ENCODE measurements at places on chromosomes 12 and 14. TPM values are rescaled to one million over a fixed set of nuclear protein-coding genes. Genes with fewer than 3 reads are reported as not detected.

DNA sequence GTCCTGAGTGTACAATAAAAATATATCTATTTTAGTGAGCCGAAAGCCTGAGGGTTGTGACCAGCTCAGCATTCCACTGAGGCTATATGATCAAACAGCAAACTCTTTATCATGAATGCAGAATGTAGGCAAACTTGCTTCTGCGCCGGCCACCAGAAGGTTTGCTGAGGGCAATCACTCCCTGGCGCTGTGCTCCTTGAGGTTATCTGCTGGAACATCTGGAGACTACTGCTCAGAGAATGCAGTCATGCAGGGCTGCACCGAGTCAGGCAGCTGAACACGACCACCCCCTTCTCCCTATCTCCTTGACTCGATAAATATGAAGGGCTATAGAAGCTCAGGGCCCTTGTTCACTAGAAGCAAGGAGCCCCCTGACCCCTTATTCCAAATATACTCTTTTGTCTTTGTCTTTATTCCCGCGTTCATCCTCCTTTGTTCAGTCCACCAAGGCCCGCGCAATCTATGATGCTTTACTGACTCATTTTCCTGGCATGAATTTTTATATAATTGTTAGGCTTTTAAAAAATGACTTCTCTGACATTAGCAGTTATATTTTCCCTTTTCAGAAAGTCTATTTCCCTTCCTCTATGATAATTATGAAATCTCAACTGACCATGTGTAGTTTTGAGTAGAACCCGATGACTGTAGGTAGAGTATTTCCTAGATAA lies 1089.3 kb downstream of the SLC16A7 start:
- DNase-seq: no peak

GRCh38 chr12:49584591-49584990 lies 16.6 kb upstream of the MCRS1 start:
- no peak for DNase-seq

DNA sequence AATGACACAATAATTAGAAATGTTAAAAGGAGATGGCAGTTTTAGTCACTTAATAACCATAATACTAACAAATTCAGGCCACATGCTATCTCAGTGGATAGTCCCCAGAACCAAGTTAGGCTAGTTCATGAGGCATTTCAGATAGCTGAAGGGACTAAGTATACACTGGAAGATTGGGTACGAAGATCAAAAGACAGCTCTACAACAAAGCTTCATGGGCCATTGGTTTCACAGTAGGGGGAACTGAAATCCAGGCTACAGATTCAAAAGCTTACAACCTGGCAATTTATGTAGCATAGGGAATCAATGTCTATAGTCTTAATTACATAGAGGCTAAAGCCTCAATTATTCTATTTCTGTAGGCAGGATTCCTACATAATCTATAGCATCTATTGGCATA lies 343.0 kb downstream of the RGS6 start:
- DNase-seq: no peak

The CLEC14A gene
- 4.4 TPM for total RNA-seq

- DNase-seq: no peak
Measured at GRCh38 chr12:52673217-52673616, 7.0 kb downstream of the KRT1 start.

DNA sequence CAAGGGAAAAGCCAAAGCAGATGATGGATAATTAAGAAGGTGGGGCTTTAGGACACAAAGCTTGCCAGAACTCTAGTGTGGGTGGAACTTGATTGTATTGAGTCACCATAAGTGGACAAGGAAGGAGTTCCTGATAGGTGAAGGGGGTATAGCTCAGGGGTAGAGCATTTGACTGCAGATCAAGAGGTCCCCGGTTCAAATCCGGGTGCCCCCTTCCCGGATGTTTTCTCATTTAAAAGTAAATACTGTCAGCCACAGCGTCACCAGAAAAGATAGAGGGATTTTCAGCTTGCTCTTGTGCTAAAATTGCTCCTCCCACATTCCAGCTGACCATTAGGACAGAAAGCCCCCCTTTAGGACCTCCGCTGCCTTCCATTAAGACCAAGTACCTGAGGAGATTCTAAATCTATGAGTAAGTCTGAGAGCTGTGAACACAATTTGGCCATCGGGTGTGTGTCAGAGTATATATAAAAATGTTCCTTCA lies 36.6 kb downstream of the DCAF4 start:
- DNase-seq: peak; percentile 47

The LMNTD1 gene
- total RNA-seq: not detected

DNA sequence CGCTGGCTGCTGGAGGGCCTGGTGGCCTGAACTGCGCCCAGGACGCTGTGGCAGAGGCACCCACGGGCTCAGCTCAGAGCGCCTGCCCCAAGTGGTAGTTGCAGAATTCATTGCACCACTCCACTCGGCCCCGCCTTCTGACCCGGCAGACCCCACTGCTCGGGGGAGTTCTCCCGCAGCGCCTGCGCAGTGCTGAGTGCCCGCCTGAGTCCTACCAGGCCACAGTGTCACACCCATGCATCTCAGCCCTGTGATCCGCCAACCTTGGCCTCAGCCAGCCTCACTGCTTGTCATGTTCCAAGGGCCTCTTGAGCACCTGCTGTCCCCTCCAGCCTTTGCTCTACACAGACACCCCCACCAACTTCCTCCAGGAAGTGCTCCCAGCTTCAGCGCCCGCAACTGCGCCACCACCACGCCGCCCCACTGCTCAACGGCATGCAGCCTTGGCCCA lies 12.2 kb downstream of the DEGS2 start:
- DNase-seq: no peak

- no peak for DNase-seq
Measured at GRCh38 chr12:53115112-53115890, 12.0 kb downstream of the SOAT2 start.

- no peak for DNase-seq
Measured at GRCh38 chr12:111124183-111124582, 203.8 kb upstream of the MYL2 start.

The BHLHE41 gene
- 31.8 TPM for total RNA-seq

Data from colonic mucosa (tissue), 4 donors.